ENCODE measurements at places on chromosomes 12 and 14.

GRCh38 chr12:120687578-120688289, 785 bp downstream of the MLEC start:
- no peak for DNase-seq

GRCh38 chr14:95480887-95481226, 35.6 kb downstream of the SYNE3 start:
- DNase-seq, result no peak

DNA sequence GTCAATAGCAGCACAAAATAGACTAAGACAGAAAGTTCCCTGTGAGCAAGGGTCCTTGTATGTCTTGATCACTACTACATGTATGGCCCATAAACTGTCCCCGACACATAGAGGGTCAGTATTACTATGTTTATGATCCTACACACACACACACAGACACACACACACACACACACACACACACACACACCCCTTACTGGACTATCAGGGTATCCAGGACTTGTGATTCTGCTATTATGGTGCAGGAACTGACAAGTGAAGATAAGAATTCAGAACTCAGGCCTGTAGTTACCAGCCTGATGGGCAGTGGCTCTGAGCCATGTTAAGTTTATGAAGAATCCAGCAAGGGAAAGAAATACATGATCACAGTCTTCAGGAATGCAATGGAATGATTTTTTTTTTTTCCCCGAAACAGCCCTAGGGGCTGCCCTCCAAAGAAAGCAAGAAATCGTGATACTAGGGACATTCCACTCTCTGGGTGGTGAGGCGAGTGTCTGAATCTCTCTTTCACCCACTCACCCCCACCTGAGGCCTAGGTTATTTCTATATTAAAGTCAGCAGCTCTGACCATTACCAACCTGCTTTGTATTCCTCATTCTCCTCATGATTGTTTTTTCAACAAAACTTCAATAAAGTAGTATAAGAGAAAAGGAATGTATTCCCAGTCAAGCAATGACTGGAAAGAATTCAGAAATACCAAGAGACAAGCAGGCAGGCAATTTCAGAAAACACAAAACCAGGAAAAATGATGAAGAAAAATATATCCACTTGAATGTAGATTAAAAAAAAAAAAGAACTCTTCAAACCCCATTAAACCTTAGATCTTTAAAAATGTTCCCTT, 105.8 kb downstream of the AVPR1A start:
- DNase-seq, result no peak

DNA sequence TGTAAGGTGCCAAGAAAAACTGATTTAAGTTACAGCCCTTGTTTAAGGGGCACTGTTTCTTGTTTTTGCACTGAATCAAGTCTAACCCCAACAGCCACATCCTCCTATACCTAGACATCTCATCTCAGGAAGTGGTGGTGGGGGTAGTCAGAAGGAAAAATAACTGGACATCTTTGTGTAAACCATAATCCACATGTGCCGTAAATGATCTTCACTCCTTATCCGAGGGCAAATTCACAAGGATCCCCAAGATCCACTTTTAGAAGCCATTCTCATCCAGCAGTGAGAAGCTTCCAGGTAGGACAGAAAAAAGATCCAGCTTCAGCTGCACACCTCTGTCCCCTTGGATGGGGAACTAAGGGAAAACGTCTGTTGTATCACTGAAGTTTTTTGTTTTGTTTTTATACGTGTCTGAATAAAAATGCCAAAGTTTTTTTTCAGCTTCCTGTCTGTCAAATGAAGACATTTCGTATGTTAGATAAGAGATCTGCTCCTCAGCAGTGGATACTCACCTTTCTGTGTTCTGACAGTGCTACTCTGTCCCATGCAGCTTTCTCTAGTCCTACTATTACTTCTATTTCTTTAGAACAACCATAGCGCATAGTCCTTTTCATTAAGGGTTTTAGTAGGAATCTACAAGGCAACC, 1.2 kb upstream of the PA2G4 start:
- no peak for DNase-seq

DNA sequence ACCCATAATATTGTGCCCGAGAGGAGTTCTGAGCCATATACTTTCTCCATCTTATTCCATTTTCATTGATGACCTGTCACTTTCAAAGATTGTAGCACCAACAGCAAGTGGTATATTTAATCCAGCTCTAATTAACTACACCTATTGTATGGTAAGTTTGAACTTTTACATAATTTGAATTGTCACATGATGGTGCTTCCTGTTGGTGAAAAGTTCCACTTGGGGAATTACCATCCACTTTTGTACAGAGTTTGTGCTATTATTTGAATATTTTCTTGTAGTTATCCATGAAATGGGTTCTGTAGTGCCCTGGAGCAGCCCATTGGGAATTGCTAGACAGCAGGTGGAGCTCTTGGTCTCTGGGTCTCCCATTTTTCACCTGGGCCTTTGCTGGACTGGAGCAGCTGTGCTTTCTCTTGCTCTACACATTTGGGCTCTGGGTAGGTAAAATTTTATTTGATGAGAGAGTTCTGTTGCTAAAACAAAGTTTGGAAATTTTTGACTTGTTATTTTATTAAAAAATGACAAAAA, 3.0 kb downstream of the SMCO3 start:
- no peak for DNase-seq

DNA sequence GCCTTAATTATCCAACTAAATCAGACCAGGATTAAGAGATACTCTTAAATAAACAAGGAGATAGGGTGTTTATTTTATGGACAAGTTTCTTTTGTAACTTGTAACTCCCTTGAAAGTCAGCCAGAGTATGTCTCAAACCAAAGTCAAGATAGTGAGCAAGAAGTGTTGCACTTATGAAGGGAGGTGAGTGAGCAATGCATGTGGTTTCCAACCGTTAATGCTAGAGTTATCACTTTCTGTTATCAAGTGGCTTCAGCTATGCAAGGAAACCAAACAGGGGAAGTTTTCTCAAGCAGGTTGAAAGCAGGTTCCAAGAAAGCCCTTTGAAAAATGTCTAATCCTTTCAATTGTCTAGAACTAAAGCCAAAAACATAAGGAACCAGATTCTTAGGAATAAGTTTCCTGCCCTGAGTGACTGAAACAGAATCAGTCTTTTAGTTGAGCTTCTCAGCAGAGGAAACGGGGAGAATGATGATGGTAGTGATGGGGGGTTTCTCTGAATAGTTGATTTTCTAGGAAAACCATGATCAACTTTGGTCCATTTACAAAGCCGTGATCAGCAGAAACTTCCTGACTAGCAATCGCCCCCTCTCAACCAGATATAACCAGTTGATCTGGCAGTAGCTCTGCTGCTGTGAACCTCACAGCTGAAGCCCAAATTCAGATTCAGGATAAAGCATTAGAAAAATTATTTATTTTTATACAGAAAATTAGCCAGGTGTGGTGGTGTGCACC, 128.4 kb downstream of the DAD1 start:
- no peak for DNase-seq

GRCh38 chr12:98763656-98764055, 118.6 kb downstream of the APAF1 start:
- no peak for DNase-seq

DNA sequence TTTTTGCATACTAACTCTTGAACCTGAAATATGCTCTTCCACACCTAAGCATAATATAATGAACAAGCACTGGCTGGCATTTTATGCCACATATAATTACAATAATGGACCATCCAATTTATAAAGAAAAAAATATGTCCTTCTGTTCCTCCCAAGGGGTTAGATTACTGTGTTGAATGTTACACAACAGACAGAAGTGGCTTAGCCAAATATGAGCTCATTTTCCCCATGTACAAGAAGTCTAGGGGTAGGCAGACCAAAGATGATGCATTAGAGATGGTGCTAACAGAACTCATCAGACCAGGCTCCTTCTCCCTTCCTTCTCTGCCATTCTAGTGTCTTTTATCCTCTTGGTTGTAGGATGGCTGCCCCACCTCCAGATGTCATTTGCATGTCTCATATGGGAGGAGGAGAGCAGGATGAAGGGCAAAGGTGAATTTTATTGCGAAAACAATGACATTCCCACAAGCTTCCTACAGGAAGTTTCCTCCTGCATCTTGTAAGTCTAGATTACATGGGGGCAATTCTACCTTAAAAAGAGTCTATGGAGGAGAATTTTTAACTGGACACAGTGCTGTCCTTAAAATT, 43.9 kb upstream of the SLC2A13 start:
- DNase-seq, result no peak

DNA sequence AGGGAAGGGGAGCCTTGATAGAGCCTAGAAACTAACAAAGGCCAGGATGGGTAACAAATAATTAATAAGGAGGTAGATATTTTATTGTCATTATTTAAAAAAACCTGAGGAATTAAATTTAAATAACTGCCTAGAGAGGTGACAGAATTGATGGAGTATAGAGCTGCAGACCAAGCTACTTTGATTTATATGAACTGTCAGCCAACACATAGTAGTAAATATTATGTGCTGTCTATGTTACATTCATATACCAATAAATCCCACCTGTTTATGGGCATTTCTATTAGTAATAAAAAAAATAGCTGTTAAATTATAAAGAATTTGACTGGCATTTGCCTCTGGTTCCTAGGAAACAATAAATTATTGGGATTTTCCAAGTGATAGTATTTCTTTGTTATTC, 37.7 kb downstream of the TSPAN19 start:
- no peak for DNase-seq

- DNase-seq, result no peak
Observed at GRCh38 chr14:42947991-42948390, 1341.3 kb downstream of the LRFN5 start.

- no peak for DNase-seq
Observed at GRCh38 chr12:51890511-51891171, 2.7 kb downstream of the ANKRD33 start.

- no peak for DNase-seq
Observed at GRCh38 chr12:71392521-71393145, 47.0 kb upstream of the LGR5 start.

DNA sequence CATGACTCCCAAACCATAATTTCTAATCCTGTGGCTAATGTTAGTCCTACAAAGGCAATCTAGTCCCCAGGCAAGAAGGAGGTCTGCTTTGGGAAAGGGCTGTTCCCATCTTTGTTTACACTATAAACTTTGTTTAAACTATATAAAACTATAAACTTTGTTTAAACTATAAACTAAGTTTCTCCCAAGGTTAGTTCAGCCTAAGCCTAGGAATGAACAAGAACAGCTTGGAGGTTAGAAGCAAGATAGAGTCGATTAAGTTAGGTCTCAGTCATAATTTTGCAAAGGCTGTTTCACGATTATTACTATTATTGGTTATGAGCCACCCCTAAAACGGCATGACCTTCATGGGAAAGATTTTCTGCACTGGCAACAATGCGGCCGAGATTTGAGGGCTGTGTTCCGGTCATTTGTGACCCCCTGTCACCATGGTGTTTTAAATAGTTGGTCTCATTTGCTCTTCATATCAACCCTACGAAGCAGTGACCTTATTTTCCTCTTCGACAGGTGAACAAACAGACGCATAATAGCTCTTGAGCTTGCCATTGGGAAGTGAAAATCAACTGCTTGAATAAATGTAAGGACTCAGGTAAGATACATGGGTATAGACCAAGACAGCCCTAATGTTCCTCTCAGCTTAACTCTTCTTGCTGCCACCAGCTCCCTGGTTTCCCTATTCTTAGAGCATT, 322.6 kb upstream of the TMEM132C start:
- DNase-seq, result no peak

GRCh38 chr14:90698379-90698869, 117.8 kb downstream of the TTC7B start:
- no peak for DNase-seq

DNA sequence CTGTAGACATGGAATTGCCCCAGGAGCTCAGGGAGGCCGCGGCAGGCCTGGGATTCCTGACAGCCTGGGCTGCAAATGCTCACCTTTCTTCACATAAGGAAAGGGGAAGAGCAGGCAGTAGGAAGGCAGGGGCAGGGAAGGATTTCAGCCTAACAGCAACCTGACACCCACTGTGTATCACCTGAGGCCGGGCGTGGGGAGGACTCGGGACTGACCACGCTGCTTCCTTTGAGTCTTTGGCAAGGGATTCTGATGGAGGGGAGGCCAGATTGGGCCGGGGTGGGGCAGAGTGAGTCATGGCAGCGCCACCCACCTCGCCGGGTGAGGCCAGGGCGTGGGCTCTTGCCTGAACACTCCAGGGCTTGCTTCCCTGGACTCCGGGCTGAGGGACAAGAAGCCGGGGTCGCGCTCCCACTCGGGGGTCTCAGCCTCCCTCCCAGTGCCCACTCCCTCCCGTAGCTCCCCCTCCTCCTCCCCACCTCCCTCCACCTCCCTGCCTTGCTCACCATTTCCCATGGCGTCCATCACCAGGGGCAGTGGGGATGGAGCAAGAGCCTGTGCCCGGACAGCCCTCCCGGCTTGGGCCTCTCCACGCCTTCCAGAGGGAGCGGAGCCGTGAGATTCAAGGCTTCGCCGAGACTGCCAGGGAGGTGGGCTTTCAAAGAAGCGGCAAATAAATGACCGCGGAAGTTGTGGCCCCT, 247.9 kb upstream of the RTL1 start:
- no peak for DNase-seq

DNA sequence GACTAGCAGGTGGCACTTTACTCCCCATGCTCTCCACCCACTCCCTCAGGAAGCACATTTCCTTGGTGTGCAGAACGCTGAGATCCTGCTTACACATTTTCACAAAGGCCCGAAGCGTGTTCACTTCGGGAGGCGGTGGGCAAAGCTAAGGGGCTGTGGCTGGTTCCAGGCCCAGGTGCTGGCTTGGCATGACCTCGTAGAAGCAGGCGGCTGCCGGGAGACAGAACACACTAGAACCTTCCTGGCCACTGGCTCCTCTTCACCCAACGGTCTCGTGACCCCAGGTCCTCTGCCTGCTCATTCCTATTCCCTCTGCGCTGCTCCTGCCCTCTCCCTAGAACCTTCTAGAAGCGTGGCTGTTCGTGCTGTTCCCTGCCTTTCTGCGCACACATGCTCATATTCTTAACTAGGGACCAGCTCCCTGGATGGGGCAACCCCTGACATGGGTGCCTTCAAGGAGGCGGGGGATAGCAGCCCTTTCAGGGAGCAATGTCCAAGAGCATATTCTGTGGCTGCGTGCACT, 43.3 kb downstream of the ATP23 start:
- DNase-seq, result no peak

DNA sequence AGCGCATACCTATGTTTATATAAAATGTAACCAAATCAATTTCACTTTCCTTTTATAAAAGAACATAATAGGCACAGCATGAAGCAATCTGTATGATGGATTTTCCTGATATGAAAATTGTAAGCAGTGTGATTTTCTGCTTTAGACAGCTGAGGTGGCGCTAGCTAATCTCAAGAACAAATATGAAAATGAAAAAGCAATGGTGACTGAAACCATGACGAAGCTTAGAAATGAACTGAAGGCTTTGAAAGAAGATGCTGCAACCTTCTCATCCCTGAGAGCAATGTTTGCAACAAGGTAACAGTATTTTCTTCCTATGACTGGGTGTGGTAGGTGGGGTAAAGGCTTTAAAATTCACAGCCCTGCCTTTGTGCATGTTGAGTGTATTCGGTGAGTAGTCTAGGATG, 65.0 kb upstream of the FGD4 start:
- DNase-seq, result no peak

GRCh38 chr14:67746927-67747326, 45.2 kb downstream of the RDH12 start:
- DNase-seq, result no peak

DNA sequence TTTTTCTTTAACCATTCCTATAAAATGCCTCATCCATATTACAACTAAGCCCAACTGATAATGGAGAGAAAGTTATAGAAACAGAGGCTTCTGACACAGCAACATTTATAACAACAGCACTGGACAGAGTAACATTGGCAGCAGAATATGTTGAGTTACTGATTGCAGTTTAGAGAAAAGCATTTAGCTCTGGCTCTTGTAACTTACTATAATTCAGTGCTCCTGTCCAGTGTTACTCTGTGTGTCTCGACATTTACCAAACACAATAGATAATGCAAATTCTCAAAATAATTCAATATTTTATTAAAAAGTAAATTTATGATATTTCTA, 356.1 kb downstream of the CEP128 start:
- no peak for DNase-seq
